ENCODE measurements at places on chromosomes 1 and 21.
A peak's percentile ranks its signal among the peaks of the same experiment; 100 is the strongest.

DNA sequence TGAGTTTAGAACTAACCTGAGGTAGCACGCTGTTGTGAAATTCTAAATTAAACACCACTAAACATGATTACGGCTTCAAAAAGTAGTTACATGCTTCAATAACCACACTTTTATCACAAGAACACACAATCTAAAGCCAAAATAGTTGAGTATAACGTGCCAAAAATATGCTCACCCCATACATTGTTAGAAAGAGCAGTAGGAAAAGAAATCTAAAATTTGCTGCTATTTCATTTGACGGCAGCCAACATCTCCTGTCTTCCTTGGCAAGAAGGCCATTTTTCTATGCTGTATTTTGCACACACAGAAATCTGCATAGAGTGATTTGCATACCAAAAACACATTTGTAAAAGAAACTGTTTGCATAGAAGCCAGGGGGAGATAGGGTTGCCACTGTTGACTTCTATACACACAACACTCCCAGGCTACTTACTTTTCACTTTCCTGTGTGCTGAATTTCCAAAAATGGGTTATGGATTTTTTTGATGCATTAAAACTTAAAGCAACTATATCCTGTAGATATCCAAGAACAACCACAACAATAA lies 42.9 kb upstream of the DMRTB1 start:
- no peak for DNase-seq

- no peak for DNase-seq
Observed at GRCh38 chr1:90273241-90273774, 278.4 kb downstream of the ZNF326 start.

DNA sequence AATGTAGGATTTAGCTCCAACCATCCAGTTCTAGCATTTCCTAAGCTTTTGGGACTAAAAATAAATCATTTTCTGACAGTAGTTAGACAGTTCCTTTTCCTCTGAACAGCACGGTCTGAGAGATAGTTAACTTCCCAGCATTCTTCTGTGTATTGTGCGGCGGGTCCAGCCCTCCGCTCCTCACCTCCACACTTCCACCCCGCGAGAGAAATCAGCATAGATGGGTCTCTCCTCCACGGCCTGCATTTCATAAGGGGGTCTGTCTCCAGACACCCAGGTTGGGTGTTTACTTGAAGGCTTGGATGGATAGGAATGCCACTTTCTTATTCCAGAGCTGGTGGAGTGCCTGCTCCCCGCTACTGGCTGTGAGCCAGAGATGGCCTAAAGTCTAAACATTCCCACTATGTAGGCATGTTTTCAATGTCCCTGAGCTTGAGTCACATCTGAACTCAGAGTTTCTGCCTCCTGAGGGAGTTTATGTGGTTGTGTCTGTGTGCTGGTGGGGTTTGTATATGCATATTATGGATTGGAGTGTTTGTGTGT lies 38.0 kb upstream of the PPP2R5A start:
- DNase-seq: no peak

- no peak for DNase-seq
Observed at GRCh38 chr1:84598418-84598817, 24.2 kb upstream of the CTBS start.

DNA sequence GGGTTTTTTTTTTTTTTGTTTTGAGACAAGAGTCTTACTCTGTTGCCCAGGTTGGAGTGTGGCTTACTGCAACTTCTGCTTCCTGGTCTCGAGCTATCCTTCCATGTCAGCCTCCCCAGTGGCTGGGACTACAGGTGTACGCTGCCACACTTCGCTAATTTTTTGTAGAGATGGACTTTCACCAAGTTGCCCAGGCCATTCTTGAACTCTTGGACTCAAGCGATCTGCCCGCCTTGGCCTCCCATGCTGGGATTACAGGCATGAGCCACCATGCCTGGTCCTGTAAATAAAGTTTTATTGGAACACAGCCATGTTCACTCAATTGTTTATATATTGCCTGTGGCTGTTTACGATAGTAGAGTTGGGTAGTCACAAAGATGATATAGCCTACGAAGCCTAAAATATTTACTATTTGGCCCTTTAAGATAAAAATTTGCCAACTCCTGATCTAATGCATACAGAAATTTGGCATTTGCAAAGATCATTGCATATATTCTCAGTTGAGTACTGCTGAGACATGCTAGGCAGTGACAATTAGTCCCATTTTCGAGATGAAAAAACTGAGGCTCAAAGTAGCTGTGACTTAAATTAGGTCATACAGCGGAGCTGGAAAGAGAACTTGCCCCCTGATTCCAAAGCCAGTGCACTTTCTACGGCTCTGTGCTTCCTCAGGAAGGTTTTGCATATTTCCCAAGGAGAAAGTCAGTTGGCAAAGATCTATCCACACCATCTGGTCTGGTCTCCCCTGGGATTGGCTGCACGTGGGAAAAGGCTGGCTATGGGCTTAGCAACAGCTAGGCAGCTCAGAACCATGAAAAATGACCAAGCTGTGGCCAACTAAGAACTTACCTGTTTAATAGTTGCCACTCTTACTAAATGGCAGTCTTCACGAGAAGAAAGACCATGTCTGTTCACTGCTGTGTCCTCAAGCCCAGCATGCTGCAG lies 19.4 kb downstream of the MECR start:
- no peak for DNase-seq

GRCh38 chr1:8962812-8963530 lies 17.3 kb downstream of the CA6 start:
- DNase-seq: no peak

GRCh38 chr1:117572546-117572945 lies 33.3 kb upstream of the TENT5C start:
- no peak for DNase-seq

DNA sequence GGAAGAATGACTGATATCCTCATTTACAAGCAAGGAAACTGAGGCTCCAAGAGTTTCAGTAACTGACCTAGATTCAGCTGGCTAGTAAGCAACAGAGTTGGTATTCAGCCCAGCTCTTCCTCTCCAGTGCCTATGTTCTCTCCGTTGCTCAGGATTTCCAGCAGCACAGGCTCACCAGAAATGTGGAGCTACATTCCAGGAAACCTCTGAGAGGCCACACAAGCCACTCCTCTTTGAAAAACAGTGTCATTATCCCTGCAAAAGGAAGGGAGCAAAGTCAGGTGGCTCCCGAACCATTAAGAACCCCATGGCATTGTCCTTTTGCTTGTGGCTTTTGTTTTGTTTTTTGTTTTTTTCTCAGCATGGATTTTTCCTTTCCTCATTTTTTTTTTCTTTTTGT lies 40.6 kb upstream of the DUSP10 start:
- DNase-seq: no peak

DNA sequence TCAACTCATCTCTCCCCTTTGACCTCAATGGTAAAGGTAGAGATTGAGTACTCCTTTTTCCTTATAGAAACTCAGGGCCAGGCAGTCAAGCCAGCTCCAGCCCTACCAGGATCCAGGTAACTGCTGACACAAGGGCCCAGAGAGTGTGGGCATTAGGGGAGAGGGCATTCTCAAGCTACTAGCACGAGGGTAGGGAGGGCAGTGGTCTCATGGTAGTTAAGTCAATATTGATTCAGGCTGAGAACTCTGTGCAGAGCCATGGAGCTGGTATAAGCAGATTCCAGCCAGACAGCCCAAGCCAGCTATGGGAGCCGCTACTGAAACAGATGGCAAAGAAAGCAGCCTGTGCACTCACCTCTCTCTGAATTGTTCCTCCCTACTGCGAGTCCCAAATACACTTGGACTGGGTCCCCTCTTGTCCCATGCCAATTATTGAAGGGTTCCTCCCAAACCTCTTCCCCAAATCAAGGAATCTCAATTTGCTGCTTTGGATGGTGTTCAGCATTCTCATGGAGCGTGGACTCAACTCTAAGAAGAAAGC lies 2.8 kb downstream of the PI4KB start:
- no peak for DNase-seq

DNA sequence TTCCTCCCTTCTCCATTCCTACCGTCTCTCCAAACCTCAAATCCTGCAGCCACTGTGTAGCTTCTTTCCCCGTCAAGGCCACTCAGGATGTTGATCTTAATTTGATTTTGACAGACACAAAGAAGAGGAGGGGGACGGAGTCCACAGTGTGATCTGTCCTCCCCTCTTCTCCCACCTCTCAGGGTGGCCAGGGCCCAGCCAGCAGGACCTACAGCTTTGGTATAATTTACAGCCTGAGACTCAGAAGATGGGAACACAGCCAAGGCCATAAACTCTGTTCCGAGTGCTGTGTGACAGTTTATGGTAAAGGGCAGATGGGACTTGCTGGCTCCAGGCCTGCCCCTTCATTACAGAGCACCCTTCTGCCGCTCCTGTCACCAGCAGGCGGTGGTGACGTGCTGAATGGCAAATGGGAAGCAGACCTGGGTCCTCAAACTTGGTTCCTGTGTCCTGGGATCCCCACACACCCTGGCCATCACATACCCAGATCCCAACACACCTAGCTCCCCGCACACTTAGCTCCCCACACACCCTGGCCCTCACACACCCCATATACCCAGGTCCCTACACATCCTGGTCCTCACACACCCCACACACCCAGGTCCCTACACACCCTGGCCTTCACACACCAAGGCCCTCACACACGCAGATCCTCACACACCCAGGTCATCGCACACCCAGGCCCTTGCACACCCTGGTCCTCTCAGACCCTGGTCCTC lies 71.6 kb downstream of the CD2 start:
- no peak for DNase-seq

- DNase-seq: no peak
Observed at GRCh38 chr21:43921979-43922945, 57.2 kb downstream of the AGPAT3 start.

GRCh38 chr21:45308194-45309068 lies 20.7 kb upstream of the POFUT2 start:
- no peak for DNase-seq

DNA sequence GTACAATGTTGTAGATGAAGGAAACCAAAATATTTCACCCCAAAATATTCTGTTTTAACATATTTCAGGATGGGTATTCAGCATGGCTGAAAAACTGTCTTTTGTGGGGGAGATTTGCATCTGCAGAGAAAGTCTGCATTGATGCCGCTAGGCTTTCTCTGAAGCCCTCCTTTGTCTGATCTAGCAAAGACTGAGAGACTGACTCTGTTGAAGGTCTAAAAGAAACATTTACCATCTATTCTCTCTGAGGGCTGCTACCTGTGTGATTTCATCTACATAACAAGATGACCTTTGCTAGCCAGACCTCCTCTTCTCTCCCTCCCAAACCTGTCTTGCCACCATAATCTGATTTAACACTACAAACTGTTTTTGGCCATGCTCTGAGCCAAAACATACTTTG lies 12.4 kb upstream of the MT1HL1 start:
- no peak for DNase-seq

- DNase-seq: no peak
Observed at GRCh38 chr1:170262276-170262939, 116.6 kb downstream of the NTMT2 start.

DNA sequence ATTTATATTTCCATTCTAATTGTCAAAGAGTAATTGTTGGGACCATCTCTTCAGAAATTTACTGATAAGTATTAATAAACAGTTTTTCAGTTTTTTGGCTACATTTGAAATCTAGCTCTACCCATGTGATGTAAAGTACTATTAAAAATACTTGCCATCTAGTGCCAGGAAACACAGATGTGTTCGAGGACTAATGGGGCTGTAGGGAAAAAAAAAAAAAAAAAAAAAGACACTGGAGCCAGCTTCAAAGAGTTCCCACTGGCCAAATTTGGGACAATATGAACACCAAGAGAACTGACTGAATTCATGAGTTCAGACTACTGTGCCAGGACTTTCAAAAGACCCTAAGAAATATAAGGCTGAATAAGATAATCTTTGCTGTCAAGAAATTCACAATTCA lies 65.2 kb upstream of the GFI1 start:
- no peak for DNase-seq

GRCh38 chr1:150012611-150013010 lies 2.1 kb upstream of the OTUD7B start:
- DNase-seq: peak; percentile 85

DNA sequence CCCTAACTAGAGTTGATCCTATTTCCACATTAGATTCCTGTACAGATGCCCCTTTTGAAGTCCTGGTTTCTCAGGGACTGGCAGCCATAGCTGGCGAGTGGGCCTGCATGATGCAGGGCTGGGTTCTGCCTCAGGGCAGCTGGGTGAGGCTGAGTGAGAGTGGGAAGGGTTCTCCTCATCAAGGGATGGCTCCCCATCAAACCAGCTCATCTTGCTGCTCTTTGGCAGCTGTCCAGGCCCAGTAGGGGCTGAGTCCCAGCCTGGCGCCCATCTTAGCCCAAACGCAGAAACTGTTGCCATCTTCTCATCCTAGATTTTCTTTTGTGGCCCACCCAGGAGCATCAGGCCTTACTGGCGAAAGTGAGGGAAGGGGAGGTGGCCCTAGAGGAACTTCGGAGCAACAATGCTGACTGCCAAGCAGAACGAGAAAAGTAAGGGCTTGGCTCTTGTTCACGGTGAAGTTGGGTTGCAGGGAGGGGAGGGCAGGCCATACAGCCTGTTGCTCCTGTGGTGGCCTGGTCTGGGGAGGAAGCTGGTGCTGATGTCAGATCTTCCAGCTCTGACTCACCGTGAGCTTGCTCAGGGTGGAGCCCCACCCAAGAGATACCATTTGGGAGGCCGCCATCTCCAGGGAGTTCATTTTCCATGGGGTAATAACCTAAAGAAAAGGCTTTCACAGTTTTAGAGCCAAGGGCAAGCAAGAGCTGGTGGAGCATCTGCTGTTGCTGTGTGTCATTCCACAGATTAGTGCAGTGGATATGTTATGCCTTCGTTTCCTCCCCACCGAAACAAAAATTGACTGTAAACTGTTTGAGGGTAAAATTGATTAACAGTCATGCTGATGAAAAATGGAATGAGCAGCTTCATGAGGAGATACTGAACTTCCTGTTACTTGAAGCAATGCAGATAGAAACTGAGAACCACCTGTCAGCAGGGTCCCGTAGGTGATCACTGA lies 34.7 kb downstream of the TUFT1 start:
- DNase-seq: no peak

GRCh38 chr1:155912056-155912536 lies 947 bp upstream of the RIT1 start:
- no peak for DNase-seq

GRCh38 chr1:40818264-40818961 lies 34.8 kb downstream of the KCNQ4 start:
- no peak for DNase-seq

DNA sequence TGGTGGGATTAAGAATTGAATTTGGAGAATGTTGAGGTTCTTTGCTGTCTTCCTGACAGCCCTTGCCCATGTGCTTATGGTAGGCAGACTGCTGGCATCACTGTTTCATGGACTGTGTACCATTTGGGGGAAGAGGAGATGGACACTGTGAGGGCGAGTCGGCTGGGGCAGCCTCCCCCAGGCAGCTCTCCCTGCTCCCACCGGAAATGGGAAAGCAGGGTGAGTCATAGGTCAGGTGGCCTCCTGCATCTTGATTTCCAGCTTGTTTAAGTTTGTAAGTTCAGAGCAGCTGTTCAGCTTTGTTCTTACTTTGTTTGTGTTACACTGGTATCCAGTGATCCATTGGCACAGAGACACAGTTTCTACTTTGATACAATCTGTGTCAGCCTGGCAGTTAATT lies 87.2 kb upstream of the CNIH3 start:
- no peak for DNase-seq

- DNase-seq: no peak
Observed at GRCh38 chr1:92081031-92081430, 886 bp downstream of the BTBD8 start.

- DNase-seq: no peak
Observed at GRCh38 chr1:153245466-153245865, 14.0 kb upstream of the LORICRIN start.
